ENCODE measurements at places on chromosomes 12 and 14.

GRCh38 chr12:114863911-114864310 lies 179.9 kb upstream of the TBX3 start:
- DNase-seq, result no peak

DNA sequence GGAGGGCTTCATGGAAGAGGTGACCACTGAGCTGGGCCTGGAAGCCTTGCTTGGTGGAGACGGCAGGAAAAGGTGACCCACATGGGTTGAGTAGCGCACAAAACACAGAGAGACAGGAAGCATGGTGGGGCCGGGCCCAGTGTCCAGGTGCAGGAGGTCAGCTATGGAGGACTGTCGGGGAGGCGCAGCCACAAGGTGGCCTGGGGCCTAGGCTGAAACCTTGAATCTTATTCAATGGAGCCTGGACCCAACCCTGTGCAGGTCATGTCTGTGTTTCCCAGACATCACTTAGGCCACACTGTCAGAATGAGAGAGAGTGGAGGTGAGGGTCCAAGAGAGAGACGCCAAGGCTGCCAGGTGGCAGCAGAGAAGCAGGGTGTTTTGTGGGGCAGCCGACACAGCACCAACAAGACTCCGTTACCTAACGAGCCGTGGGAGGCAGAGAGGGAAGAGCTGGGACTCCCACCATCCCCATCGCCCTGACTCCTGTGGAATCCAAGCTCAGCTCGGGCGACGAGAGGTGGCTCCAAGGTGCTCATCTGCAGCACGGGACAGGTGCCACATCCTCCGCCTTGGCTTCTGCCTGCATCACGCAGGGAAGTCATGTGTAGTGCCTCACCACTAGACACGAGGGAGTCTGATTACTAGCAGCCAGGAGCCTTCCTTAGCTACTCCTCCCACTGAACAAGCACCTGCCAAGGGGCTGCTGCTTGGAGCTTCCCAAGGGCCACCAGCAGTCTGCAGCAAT lies 38.7 kb downstream of the DEGS2 start:
- no peak for DNase-seq

GRCh38 chr14:70149596-70150165 lies 39.1 kb downstream of the SLC8A3 start:
- DNase-seq, result no peak

DNA sequence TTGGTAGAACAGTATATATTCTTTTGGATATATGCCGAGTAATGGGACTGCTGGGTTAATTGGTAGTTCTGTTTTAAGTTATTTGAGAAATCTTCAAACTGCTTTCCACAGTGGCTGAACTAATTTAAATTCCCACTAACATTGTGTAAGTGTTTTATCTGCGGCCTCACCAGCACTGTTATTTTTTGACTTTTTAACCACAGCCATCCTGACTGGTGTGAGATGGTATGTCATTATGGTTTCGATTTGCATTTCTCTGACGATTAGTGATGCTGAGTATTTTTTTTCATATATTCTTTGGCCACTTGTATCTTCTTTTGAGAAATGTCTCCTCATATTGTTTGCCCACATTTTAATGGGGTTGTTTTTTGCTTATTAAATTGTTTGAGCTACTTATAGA lies 357.4 kb downstream of the C12orf50 start:
- no peak for DNase-seq

- DNase-seq, result peak; percentile 79
Measured at GRCh38 chr12:25785134-25785533, 173.3 kb upstream of the RASSF8 start.

GRCh38 chr14:66247662-66248193 lies 238.4 kb upstream of the CCDC196 start:
- DNase-seq, result no peak

GRCh38 chr14:81436296-81437138 lies 36.4 kb upstream of the STON2 start:
- peak; percentile 91 for DNase-seq

DNA sequence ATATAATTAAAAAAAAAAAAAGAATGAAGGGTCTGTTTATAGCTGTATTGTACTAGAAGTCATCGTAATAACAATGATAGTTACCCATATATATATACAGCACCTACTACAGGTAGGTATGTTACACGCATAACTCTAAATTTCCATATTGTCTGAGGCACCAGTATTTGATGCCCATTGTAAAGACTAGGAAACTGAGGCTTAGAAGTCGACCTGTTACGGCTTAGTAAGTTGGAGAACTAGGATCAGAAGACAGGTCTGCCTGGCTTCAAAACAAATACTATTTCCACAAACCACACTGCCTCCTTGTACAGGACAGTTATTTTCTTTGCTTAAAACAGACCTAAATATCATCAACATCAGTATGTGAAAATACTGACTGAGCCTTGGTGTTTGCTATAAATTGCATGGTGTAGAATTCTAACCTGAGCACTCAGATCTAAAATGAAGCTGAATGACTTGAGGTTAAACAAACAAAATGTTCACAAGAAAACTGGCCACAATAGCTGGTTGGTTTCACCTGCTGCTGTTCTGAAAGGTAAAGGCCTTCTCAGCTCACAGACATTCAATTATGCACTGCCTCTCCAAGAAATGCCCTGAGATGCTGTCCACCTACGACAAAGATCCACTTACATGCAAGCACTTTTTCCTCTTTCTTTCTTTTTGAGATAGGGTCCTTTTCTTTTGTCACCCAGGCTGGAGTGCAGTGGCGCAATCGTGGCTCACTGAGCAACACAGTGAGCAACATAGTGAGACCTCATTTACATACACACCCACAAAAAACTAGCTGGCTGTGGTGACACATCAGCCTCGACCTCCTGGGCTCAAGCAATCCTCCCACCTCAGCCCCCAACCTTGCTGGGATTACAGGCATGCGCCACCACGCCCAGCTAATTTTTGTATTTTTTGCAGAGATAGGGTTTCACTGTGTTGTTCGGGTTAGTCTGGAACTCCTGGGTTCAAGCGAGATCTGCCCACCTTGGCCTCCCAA lies 35.7 kb downstream of the SSH1 start:
- DNase-seq, result no peak

DNA sequence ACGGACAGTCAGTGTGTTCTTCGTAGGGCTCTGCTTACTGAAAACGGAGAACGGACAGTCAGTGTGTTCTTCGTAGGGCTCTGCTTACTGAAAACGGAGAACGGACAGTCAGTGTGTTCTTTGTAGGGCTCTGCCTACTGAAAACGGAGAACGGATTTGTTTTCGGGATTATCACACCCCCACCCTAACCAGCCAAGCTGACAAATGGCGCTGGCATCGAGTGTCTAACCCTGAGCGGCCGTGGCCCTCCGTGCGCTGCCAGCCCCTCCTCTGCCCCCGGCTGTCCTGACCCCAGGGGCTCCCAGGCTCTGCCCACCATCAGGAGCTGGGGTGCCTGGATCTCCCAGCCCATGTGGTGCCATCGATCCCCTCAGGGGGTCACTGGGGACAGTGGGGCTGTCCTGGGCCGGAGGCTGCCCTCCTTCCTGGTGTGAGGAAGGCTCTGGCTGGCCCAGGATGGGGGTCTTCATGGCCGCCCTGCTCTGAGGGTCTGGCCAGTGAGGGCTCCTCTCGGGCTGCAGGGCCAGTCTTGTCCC lies 57.3 kb downstream of the FBRSL1 start:
- DNase-seq, result no peak

DNA sequence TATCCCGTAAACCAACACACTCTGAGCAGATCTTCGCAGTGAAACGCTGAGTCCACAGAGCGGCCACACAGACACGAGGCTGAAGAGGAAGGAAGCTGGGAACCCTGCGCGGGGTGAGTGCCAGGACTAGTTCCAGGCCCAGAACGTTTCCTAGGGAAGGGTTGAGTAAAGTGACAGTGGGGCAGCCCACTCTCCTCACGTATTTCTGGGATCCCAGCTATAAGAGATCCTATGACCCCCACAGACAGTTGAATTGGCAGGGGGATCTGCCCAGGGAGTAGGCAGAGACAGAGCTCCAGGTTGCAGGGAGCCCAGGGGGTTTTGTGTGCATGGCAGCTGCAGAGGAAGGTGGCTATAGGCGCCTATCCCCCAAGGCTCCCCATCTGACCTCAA lies 51.1 kb downstream of the GTF2A1 start:
- DNase-seq, result peak; percentile 40

- peak; percentile 60 for DNase-seq
Measured at GRCh38 chr14:42222924-42223471, 616.3 kb downstream of the LRFN5 start.

- DNase-seq, result no peak
Measured at GRCh38 chr14:26870096-26870495, 272.3 kb upstream of the NOVA1 start.

DNA sequence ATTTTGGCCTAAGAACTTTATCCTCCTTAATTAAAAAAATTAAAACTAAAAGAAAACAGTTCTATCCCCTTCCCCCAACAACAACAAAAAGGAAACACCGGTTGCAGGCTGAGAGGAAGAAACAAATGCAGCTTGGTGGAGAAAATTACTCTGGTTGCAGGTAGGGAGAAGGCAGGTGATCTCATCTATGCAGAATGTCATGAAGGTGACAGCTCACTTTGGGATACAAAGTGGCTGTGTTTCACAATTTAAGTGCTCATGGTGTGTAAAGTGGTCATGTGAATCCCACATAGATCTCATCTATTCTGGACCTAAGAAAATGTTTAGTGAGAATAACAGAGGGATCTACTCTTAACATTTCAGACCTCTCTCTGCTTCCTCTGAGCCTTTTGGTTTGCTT lies 219.7 kb upstream of the PKP2 start:
- DNase-seq, result no peak

GRCh38 chr14:106840258-106840657 lies 1313.9 kb downstream of the TMEM121 start:
- peak; percentile 21 for DNase-seq

DNA sequence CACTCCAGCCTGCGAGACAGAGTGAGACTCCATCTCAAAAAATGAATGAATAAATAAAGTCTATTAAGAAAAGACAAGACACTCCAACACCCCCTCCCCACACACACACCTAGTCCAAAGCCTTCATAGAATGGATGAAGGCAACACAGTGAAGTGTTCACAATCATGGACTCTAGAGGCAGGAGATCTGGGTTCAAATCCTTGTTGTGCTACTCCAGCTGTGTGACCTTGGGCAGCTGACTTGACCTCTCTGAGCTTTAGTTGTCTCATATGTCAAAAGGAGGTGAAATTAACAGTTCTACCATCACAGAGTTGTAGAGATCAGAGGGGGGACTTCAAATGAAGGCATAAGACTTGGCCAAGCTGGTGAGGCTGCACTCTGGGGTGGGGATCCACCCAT lies 95.8 kb upstream of the MAP1LC3B2 start:
- DNase-seq, result no peak

- DNase-seq, result peak; percentile 50
Measured at GRCh38 chr12:12214635-12215131, 52.2 kb downstream of the LRP6 start.

DNA sequence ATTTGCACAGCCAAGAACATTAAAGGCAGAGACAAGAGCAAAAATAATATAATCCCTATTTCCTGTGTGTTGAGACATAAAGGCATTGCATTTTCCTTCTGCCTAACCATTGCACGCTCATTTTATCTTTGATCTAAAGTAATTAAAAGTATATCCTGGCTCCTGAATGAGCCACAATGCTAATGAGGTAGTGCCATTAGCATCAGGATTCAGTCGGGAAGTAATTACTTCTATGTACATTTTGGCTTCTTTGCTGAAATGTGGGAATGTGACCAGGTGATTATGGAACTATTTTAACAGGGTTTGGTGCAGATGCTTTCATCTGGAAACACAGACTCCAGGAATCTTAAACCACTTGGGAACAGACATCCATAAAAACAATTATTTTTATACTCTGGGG lies 77.4 kb downstream of the TMTC1 start:
- no peak for DNase-seq

- DNase-seq, result no peak
Measured at GRCh38 chr12:113555226-113555625, 83.6 kb upstream of the LHX5 start.

- no peak for DNase-seq
Measured at GRCh38 chr12:5514545-5514944, 82.6 kb downstream of the NTF3 start.

- DNase-seq, result no peak
Measured at GRCh38 chr14:68687746-68688145, 105.1 kb downstream of the ZFP36L1 start.

GRCh38 chr12:53499266-53500141 lies at the start of gene MAP3K12:
Gene MAP3K12, minus strand, starts transcription at chr12:53499458. Its CDS starts 12,067 bp downstream, at chr12:53487391.
- peak; percentile 78 for DNase-seq

DNA sequence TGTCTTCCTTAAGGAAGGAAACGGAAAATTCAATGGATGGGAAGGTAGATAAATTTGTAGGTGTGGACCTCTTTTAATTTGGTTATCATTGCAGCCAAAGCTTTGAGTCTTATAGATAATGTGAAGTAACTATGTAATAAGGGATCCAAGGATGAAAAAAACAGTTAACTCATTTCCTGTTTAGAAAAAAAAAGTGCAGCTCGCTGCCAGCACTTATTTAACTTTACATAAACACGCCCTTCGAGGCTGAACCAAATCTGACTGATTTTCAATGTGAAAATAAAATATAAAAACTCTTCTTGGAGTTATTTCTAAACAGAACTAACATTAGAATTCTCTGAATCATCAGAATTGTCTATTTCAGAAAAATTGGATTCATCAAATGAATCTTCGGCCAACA lies 7.0 kb downstream of the NUBPL start:
- DNase-seq, result no peak

DNA sequence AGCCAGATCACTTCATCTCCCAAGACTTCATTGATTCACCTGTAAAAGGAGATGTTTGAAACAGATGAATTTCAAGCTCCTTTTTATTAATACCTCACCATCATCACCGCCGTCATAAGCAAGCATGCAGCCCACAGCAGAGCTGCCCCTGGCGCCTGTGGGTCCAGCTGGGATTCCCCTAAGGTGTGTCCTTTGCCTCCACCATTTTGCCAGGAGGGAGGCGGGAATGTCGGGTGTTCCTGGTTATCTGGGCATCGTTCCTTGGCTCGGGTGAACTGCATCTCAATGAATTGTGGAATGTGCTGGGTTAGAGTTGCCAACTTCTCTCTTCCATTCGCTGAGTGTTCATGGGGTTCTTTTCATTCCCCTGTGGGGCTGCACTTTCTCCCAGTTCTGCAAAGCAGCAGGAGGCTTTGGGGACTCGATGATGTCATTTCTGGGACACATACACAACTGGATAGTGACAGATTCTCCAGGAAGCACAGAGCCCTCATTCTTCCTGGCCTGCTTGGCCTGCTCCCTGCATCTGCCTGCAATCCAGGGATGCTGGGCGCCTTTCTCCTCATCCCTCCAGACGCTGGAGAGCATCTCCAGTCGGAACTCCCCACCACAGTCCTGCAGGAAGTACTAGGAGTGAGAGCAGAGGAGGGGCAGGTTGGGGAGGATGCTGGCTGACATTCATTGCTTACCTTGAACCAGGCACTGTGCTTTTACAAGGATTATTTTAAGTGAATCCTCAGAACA lies 10.1 kb downstream of the CCND2 start:
- DNase-seq, result no peak

- DNase-seq, result no peak
Measured at GRCh38 chr12:105492591-105493545, 162.4 kb downstream of the C12orf75 start.

DNA sequence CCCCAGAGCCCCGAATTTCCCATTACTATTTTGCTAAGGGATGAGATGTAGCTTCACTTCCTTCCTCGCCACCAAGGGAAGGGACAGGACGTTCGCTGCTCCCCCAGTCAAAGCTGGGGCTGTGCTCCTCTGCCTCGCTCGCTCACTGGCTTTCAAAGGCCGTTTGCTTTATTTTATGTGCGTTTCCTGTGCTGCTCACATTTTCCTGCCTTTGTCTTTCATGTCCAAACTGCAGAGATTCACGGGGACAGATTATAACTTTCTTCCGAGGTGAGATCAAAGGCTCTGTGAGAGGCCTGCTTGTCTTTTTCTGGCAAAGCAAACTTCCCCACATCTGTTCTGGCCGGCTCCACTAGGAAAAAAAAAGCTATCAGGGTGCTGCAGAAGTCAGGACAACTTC lies 76.0 kb upstream of the FZD10 start:
- no peak for DNase-seq
